ENCODE measurements at places on chromosomes 16 and 17.

GRCh38 chr16:4410335-4411075 lies 5.9 kb downstream of the CORO7 start:
- DNase-seq, result no peak

- no peak for DNase-seq
Observed at GRCh38 chr16:68088130-68088972, 3.2 kb downstream of the NFATC3 start.

DNA sequence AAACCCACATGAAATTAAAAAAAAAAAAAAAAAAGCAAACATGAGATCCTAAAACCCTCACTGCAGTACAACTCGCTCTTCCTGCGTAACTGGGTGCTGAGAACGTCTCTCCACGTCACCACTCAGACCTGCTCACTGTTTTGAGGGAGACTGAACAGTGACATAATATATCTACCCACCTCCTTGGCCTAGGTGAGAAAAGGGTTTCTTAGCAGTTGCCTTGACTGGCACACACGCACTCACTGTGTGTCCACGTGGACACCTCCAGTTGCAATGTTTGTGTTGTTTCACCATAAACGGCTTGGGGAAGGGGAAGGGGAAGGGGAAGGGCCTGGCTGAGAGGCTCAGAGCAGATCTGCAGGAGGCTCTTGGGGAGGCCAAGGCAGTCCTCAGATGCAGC lies 32.0 kb downstream of the FANCA start:
- no peak for DNase-seq

DNA sequence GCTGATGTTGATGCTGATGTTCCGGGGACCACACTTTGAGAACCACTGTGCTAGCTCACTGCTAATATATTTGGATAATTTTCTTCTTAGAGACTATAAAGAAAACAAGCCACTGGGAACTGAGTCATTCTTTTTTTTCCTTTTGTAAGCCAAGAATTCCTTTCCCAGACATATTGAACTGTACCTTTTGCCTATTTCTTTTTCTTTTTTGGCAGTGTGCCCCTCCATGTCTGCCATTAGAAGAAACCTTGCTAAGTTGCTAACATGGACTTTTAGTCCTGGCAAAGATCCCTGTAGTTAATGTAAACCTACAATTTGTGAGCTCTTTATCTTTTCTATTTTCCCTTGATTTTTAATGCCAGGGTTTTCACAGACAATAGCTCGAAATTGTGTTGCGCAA lies 17.3 kb upstream of the ERCC4 start:
- no peak for DNase-seq

DNA sequence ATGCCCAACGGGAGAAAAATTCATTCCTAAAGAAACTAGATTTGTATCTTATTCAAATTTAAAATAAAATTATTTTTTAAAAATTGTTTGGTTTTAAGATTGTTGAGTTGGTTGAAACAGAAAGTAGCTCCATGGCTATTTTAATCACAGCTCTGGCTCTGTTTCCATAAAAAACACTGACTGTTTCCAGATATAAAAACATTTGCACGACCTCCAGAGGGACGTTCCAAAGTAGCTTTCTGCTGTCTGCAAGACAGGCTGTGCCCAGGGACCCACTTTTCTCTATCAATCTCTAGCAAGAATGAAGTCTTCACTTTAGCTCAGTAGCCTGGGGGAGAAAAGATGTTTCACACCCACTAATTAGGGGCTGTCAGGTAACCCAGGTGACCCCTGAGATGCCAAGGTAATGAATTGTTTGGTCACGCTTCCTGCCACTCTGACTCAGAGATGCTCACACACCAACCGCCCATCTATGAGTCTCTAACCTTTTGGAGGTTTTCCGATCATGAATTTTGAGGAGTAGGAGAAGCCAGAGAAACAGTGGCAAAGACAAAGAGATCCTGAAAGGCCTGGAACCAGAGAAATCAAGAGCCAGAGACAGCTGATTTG lies 220.1 kb upstream of the SOX9 start:
- peak; percentile 38 for DNase-seq

GRCh38 chr16:75000481-75001081 lies 1.8 kb downstream of the ZNRF1 start:
- no peak for DNase-seq

GRCh38 chr17:5541610-5542202 lies 42.6 kb downstream of the NLRP1 start:
- DNase-seq, result no peak

DNA sequence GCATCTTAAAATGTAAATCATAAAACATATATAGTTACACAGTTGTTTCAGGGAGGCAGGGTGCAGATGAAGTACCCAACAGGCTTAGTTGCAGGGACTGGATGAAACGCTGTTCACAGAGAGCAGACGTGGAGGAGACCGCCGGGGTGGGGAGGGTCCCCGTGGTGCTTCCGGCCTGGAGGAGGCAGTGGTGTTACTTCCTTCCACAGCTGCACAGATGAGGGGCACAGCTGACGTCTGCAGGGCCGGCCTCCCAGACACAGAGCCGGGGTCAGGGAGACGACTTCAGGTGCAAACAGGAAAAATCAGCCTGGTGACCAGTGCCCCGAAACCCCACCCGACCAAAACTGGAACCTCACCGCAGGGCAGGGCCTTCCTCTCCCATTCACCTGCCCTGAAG lies 17.1 kb downstream of the SPIRE2 start:
- DNase-seq, result no peak

DNA sequence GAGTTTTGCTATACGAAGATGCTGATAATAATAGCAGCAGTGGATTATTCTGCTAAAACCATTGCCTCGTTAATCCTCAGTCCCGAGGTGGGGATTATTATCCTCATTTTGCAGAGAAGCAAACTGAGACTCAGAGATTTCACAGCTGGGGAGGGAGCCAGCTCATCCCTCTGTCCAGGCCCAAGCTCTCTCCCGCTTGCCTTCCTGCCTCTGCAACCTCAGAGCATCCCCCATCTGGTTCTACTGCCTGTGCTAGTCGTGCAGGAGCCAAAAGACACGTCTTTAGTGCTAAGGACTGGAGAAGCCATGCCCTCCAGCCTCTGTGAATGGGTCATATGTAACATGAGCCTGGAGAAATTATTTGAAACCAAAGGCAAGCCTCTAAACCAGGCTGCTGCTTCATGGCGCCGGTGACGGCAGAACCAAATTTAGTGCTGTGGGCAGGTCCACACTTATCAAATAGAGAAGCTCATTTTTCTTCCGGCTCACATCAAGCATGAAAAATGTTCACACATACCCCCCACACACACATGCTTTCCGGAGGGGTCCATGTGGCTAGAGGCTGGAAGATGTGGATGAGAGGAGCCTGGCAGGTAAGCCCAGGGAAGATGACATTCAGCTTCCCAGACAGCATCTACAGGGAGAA lies 13.5 kb downstream of the MAPT start:
- no peak for DNase-seq

DNA sequence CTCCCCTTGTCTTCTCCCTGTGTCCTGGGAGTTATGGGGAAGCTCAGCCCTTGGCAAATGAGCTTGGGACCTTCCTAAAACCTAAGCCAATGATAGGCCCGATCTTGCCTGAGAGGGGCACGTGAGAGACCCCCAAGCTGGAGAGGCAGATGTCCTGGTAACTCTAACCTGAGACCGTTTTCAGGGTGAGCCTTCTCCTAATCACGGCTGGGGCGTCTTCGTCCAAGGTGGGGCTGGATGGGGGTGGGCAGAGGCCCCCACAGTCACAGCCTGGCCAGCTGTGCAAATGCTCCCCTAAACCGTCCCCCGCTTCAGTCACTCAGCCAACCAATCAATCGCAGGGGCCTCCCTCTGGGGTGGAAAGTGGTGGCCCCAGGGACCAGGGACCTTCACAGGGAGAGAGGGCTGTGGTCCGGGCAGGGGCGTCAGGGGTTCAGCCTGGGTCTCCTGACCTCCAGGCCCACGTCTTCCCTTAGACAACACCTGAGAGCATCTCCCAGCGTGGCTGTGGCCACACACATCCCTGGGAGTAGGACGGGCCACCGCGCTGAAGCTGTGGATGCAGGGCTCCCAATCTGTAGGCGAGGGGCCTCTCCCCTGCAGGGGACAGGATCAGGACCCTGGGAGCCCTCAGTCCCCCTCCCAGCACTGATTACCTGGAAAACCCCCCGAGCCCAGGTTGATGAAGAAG lies 30.6 kb downstream of the ACTG1 start:
- no peak for DNase-seq

- peak; percentile 92 for DNase-seq
Observed at GRCh38 chr17:74742153-74742515, 5.1 kb downstream of the RAB37 start.

- DNase-seq, result no peak
Observed at GRCh38 chr17:31053071-31053470, 41.7 kb upstream of the NF1 start.

DNA sequence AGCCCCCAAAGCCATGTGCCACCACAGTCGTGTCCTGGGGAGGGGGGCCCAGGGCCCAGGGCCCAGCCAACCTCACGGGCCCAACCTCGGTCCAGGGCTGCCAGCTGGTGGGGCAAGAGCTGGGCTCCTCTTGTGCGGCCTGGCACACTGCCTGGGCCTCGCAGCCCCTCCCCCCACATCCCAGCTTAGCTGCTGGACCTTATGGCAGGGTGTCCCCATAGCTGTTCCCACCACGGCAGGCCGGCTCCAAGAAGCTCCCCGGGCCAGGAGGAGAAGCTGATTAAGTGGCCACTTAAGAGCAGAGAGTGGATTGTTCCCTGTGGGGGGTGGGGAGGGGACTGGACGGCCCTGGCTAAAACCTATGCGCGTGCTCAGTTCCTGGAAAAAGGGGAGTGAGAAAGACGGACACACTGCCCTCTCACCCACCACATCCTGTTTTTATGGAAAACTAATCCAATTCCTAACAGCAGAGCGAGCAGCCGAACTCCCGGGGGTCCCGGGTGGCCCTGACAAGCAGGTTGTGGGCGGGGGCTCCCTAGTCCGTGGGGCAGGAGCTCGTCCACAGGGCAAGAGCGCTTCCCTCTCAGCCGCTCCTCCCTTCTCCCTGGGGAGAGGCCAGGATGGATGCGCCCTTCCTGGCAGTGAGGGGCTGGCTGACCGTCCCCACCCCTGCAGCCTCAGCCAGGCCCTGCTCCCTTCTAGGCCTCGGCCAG lies 16.8 kb downstream of the PIEZO1 start:
- no peak for DNase-seq

DNA sequence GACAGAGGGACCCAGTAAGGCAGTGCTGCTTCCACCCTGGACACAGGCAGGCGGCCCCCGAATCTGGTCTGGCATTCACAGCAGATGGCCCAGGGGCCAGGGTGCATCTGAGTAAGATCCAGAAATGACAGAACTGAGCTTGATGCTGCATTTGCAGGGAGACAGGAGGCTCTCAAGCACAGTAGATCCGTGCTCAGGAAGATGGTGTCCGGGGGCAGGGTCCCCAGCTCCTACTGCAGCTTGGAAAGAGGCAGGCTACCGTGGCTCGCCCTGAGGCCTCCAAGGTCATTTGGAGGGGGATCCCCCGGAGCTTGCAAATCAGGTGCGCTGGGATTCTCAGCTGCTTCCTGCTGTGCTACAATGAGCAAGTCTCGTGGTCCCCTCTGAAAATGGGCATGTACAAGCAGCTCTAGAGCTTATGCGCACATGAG lies 2.2 kb downstream of the C16orf95 start:
- DNase-seq, result no peak

DNA sequence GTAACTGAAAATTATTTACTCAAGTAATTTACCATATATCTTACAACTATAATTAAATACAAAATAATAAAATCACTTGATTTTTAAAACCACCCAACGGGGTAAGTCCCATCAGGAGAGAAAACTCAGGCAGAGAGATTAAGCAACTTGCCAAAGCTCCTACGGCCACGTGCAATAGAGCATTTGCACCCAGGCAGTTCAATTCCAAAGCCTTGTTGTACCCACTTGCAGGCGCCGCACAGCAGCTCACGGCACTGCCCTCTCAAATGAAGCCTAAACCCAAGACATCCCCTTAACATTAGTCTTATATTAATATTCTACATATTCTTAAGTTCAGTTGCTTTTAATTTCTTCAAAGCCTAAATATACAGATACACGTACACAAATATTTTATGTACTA lies 75.7 kb downstream of the SPAG9 start:
- no peak for DNase-seq

DNA sequence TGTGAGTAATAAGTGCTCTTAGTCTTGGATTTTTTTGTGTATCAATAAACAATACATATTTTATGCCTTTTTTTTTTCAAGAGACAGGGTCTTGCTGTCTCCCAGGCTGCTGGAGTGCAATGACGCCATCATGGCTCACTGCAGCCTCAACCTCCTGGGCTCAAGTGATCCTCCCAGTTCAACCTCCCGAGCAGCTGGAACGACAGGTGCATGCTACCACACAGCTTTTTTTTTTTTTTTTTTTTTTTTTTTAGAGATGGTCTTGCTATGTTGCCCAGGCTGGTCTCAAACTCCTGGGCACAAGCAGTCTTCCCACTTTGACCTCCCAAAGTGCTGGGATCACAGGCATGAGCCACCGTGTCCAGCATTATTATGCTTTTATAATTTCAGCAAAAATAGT lies 13.0 kb downstream of the ACSF2 start:
- DNase-seq, result no peak

- DNase-seq, result no peak
Observed at GRCh38 chr17:50221266-50221863, 19.9 kb upstream of the COL1A1 start.

- no peak for DNase-seq
Observed at GRCh38 chr17:74663561-74663960, 40.0 kb upstream of the CD300E start.

GRCh38 chr16:64352246-64352645 lies 769.6 kb downstream of the CDH11 start:
- no peak for DNase-seq

GRCh38 chr17:79294459-79295071 lies 219.9 kb downstream of the ENGASE start:
- DNase-seq, result peak; percentile 41

DNA sequence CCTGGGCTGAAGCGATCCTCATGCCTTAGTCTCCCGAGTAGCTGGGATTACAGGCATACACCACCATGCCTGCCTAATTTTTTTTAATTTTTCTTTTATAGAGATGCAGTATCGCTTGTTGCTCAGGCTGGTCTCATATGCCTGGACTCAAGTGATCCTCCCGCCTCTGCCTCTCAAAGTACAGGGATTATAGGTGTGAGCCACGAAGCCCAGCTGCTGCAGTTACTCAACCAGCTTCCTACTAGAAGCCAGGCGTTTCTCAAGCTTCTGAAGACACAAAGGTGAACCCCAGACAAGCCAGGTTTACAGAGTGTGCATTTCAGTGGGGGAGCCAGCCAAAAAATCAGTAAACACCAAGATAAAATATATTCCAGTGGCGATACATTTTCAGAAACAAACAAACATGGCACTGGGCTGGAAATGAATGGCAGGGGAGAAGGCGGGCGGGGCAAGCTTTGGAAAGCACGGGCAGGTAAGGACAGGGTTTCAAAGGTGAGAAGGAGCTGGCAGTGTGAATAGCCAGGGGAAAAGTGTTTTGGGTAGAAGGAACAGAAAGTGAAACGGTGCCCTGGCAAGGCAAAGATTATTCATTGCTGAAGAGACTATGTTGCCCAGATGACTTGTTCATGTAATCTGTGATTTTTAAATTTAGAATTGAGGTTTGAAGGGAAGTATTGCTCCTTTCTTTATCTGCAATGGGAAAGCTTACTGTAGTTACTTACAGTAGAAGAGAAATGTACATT lies 471.1 kb downstream of the WWOX start:
- DNase-seq, result no peak

GRCh38 chr16:81639348-81639747 lies 139.7 kb upstream of the PLCG2 start:
- no peak for DNase-seq

GRCh38 chr17:67506966-67507365 lies 129.9 kb downstream of the PITPNC1 start:
- peak; percentile 15 for DNase-seq

Measured in T1000 (cell line).